ENCODE measurements at places on chromosomes 6 and 20.

DNA sequence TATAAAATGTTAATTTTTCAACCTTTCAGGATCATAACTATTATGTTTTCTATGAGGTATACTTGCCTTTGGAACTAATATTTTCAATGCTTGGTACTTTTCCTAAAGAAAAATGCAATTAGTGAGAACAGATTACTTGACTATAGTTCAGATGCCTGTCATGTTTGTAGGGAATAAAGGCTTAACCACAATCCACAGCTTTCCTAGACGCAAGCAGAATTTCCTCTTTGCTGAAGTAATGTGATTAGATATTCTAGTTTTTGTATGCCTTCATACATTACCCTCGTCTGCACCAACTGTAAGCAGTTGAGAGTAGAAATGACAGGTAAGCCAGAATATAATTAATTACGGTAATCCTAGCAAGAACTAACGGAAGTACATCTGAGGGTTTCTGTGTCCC lies 581.4 kb upstream of the MMS22L start:
- DNase-seq = no peak

- no peak for DNase-seq
Observed at GRCh38 chr6:166166314-166167257, 1.1 kb downstream of the TBXT start.

DNA sequence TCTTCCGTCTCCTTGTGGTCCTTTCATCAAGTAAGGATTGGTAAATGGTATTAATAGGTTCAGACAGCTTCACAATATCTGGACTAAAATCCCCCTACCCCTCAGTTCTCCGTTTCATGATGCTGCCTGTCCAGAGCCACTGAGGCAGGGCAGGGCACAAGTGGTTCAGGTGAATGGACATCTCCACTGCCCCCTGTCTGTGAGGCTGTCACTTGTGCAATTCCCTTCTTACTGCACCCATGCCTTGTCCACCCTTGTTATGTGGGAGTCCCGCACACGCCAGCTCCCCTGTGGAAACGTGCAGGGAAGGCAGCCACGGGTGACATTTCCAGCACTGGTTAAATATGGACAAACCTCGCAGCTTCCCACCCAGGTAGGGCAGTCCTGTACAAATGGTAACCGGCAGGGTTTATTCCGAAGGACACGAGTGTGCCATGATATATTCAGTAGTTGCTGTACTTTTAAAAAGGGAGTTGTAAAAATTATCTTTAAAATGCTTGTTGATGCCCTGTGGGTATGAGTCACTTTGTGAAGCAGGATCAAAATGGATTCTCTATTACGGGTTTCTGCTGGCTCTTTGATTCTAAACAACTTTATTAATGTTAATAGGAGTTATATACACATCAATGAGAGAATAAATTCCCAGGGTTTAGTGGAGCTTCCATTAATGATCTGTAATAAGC lies 73.5 kb downstream of the FYN start:
- no peak for DNase-seq

- no peak for DNase-seq
Observed at GRCh38 chr6:62805431-62805830, 405.8 kb upstream of the FKBP1C start.

DNA sequence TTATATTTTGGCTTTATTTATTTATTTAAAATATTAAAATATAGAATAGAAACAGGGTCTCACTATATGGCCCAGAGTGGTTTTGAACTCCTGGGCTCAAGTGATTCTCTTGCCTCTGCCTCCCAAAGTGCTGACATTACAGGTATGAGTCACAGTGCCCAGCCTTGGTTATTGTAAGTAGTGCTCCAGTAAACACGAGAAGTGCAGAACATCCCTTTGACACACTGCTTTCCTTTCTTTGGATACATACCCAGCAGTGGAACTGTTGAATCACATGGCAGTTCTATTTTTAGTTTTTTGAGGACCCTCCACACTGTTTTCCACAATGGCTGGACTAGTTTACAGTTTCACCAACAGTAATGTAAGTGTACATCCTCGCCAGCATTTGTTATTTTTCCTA lies 203.9 kb downstream of the PHF3 start:
- no peak for DNase-seq

DNA sequence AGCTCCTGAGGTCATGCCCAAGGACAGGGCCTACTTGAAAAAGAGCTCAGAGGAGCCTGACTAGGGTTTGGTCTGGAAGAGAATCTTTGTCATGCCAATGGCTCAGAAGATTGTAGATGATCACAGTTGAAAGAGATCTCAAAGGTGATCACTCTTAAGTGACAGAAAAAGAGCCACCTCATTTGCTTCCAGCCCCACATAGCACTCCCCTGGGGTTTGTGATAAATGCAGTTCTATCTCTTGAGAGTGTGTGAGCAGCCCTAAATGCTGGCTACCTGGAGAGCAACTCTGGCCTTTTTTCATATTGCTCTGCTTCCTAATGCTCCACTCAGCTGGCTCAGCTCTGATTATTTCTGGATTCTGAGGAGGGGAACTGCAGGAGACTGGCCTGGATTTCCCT lies 39.3 kb downstream of the KLHL32 start:
- DNase-seq = no peak

- no peak for DNase-seq
Observed at GRCh38 chr6:170172392-170172791, 118.5 kb downstream of the DLL1 start.

GRCh38 chr20:37741055-37741454 lies 47.2 kb downstream of the CTNNBL1 start:
- DNase-seq = no peak

GRCh38 chr6:138226700-138227315 lies 8.5 kb upstream of the PBOV1 start:
- DNase-seq = no peak

GRCh38 chr20:49562311-49563014 lies 5.5 kb downstream of the PTGIS start:
- DNase-seq = no peak

- no peak for DNase-seq
Observed at GRCh38 chr20:25250508-25250907, 2.6 kb downstream of the PYGB start.

- no peak for DNase-seq
Observed at GRCh38 chr6:159996626-159997497, 28.0 kb downstream of the IGF2R start.

- DNase-seq = no peak
Observed at GRCh38 chr6:139533573-139534471, 159.4 kb upstream of the CITED2 start.

DNA sequence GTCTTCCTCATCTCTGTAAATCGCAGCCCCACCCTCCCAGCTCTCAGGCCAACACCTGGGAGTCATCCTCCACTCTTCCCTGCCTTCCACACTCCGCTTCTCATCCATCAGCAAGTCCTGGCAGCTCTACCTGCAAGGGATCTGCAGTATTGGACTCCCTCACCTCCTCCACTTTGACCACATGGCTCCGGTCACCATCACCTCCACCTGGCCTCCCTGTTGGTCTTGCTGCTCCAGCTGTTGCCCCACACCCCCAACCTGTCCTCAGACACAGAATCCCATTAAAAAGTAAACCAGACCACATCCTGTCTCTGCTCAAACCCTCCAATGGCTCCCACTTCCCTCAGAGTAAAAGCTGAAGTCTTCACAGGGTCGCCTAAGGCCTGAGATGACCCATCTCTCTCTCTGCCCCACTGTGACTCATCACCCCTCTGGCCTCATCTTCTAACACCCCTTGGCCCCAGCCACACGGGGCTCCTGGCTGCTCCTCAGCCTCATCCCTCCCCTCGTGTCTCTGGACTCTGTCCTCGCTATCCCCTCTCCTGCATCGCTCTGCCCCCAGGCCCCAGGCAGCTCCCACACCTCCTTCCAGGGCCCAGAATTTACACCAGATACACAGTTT lies 185.1 kb upstream of the SULF2 start:
- no peak for DNase-seq

- DNase-seq = no peak
Observed at GRCh38 chr20:44967207-44967807, 995 bp downstream of the STK4 start.

- DNase-seq = no peak
Observed at GRCh38 chr6:124055963-124056362, 252.3 kb downstream of the NKAIN2 start.

GRCh38 chr6:76840041-76840745 lies 623.1 kb downstream of the HTR1B start:
- no peak for DNase-seq

DNA sequence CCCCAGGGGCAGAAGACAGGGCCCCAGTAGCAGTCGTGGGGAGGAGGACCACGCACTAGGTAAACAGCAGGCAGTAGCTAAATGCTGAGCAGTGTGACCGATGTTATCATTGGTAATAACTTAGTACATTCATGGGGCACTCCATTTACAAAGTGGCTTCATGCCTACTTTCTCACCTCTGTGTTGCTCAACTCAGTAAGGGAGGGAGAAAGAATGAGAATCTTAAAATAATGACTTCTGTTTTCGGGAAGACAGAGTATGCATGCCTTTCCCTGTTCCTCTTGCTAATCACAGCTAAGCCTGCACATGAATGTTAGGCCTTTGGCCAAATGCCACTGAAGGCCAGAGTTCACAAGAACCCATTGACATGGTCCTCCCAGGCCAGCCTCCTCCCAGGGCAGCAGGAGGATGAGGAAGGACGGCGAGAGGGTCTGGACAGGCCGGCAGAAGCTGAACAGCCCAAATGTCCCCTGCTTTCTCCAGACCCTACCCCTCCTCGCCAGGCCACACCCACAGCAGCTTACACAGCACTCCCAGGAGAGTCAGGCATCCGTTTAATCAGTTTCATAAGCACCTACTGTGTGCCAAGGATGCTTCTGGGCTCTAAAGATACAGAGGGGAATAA lies 183.4 kb downstream of the ANKRD60 start:
- DNase-seq = no peak

GRCh38 chr6:11025921-11026635 lies 18.0 kb downstream of the ELOVL2 start:
- no peak for DNase-seq

- DNase-seq = no peak
Observed at GRCh38 chr6:111573131-111573883, 32.4 kb downstream of the TRAF3IP2 start.

- no peak for DNase-seq
Observed at GRCh38 chr6:165266621-165267020, 42.8 kb downstream of the C6orf118 start.

DNA sequence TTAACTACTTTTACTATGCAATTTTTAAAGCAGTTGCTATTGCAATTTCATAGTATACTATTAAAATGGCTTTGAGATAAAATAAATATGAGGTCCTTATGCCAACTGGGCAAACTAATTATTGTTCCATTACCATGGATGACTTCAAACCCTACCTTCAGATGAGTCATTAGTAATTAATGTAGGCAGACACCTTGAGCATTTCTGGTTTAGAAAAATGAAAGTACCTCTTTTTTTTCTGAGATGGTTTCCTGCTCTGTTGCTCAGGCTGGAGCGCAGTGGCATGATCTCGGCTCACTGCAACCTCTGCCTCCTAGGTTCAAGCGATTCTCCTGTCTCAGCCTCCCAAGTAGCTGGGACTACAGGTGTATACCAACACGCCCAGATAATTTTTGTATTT lies 11.9 kb downstream of the ASF1A start:
- no peak for DNase-seq

GRCh38 chr6:149028767-149029405 lies 282.1 kb downstream of the UST start:
- peak; percentile 53 for DNase-seq

GRCh38 chr6:51526922-51527321 lies 560.5 kb downstream of the PKHD1 start:
- DNase-seq = no peak

GRCh38 chr20:62614961-62615680 lies 27.2 kb upstream of the SLCO4A1 start:
- no peak for DNase-seq

GRCh38 chr20:37651932-37652331 lies 41.9 kb upstream of the CTNNBL1 start:
- peak; percentile 14 for DNase-seq

DNA sequence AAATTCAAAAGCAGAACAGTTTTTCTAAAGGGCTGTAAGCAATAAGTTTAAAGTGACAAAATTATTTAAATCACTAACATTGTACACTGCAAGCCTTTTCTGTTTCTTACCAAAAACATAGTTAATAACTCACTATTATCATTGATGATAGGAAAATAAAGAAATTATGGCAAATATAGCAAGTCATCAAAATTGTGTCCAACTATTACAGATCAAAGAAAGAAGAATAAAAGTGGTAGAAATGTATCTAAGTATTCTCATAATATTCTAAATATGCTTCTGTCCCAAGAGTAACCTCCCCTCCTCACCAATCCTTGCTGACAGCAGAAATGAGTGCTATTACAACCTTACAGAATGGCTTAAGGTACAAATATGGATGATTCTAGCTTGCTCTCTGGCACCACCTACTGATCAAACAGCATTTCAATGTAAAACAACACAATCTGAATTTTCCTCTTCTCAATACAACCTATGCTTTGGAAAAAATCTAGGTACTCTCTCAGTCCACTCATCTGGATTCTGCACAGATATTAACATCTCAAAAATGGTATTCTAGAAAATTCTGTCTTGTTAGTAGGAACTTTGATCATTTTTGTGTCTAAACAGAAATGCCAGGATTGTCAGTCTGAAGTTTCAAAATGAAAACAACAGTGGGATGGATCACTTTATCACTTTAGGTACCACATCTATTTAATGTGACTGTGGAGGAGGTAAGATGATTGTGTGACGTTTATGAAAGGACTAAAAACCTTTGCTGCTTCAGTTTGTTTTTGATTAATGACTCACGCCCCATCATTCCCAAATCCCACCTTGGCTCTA lies 40.9 kb downstream of the ZFP64 start:
- DNase-seq = peak; percentile 27

DNA sequence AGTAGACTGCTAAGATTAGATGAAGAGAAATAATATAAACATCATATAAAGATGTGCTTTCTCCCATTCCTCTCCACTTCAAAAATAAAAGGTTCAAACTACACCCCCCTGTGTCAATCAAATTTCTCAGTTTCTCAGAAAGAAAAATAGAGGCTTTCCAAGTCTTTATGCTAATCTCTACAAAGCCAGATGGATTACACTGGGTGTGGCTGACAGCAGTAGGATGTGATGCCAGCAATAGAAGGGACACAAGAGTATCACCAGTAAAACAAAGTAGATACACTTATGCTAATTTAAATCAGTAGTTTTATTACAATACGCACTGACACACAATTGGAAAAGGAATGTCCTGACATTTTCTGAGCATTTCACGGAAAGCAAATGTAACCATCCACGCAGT lies 353.4 kb downstream of the RNGTT start:
- no peak for DNase-seq

GRCh38 chr20:41563087-41563486 lies 55.1 kb downstream of the CHD6 start:
- DNase-seq = no peak

Data from GM19239 (cell line).